Right atrium auricular region (tissue), 2 donors: ENCODE measurements at places on chromosomes 7 and 10. TPM values are rescaled to one million over a fixed set of nuclear protein-coding genes. Genes with fewer than 3 reads are reported as not detected.

DNA sequence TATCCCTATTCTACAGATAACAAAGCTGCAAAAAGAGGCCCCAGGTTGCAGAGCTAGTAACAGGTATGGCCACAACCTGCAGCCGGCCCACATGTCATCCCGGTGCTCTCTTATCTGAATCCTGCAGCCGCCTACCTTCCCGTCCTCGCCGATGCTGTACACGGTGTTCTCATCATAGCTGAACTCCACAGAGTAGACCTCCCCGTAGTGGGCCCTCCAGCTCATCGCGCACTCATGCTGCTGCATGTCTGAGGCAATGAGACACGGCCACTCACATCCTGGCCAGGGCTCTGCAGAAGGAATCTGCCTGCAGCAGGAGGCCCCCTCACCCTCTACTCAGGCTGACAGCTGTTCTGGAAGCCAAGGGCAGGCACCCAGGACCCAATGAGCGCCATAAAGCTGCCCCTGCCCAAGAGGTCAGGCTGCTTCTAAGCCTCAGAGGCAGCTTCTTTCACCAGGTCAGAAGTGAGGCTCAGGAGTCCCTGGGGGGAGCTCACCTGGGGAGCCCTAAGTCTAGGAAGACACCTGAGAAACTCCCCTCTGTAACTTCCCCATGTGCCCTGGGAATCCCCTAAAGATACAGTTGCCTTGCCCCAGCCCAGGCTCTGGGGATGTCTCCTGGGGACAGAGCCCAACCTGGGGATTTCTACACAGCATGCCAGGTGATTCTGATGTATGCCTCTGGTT, 17.9 kb upstream of the CYREN start:
- DNase-seq, result no peak

Gene PNPLA8
- 25.9 TPM for total RNA-seq

DNA sequence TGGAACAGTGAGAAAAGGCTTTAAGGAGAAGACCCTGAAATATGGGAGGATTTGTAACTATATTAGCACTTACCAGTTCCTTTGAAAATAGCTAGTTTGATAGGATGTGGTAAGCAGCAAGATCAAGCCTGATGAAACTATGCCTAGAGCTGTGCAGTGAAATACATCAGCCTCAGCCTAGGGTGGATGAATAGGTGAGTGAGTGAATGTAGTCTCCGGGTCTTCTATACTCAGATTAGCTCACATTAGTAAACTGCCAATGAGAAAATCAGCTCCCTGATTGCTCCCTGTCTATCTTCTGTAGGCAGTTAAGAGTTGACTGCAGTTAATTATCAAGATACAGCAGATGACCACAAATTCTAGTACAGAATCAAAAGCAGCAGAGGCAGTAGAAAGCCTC, 89.6 kb downstream of the ELAPOR2 start:
- no peak for DNase-seq

DNA sequence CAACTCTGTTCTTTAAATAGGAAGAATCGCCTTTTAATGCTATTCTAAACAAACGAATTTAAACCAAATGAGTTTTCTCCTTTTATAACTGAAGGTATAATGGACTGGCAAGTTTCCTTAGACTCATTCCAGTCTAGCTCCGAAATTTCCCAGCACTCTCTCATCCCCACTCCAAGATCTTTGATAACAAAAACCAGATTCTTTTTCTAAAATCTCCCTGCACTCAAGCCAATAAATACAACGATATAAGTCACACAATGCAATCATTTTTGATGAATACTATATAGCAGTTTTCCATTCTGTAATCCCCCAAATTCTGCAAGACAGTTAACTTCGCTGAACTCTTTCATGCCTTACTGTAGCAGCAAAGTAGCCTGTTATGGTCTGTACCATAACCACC, 1.9 kb downstream of the OGA start:
- DNase-seq, result no peak

GRCh38 chr7:120920591-120921274, 29.8 kb upstream of the ING3 start:
- DNase-seq, result no peak

Gene SCART1
- total RNA-seq, result 0.24 TPM

DNA sequence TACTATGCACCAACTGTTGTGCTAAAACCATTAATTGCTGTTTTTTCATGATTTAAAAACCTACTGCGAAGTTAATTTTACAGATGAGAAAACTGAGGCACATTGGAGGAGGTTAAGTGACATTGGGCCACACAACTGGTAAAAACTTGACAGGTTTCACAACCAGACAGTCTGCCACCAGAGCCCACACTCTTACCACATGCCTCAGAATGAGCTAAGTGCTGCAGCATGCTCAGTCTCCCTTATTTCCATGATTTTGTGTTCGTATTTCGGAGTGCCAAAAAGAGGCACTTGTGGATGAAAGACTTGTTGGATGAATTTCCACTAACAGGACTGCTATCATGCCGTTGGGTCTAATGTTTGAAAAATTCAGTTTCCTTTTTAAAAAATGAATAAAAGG, 77.4 kb downstream of the PCLO start:
- DNase-seq, result no peak

GRCh38 chr7:40058636-40059035, 75.8 kb downstream of the MPLKIP start:
- DNase-seq, result no peak

DNA sequence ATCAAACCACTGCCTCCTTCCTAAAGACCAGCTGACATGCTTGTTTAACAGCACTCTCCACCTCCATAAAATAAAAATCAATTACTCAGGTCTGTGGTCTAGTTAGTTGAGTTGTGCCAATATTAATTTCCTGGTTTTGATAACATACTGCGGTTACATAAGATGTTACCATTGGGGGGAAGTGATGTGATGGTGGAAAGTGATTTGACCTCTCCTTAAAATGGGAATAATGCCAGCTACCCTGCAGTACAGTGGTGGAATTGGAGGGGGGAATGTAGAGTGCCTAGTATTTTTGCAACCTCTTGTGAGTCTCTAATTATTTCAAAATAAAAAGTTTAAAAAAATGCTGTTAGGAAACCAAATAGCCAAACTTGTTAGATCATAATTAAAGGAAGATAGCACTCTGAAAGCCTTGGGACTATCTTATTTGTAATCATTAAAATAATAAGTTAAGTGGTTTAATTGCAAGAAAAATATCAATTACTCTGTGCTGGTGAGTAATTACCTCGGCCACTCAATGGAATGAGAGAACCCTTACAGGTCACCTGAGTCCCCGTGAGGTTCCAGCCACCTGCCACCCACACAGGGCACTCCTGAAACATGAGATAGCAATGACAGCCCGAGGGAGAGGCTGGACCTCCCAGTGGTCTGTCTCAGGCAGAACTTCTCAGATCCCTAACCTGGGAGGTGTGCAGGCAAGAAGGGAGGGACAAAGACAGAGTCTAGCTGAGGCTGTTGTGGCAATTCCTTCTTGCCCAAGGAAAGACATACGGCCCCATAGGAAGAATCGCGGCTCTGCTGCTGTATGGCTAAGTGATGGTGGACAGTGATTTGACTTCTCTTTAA, 94.1 kb downstream of the SH3PXD2A start:
- DNase-seq, result no peak

DNA sequence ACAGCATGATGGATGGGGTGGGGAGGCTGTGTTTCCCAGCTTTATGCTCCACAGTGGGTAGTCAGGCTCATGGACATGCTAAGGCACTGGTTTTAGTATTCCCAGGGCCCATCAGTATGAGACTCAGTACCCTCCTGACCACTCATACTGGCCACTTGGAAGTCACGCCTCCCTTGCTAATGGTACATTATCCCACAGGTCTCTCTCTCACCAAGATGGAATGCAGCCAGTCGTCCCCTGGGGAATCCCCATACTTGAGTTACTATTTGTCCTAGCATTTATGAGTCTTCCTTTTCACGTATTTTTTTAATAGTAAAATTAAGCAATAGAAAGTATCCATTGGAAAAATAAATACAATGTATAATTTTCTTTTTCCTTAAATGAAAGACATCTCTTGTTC, 80.6 kb upstream of the TBX20 start:
- no peak for DNase-seq

GRCh38 chr10:104638861-104639589, 2.1 kb upstream of the SORCS3 start:
- DNase-seq, result no peak

DNA sequence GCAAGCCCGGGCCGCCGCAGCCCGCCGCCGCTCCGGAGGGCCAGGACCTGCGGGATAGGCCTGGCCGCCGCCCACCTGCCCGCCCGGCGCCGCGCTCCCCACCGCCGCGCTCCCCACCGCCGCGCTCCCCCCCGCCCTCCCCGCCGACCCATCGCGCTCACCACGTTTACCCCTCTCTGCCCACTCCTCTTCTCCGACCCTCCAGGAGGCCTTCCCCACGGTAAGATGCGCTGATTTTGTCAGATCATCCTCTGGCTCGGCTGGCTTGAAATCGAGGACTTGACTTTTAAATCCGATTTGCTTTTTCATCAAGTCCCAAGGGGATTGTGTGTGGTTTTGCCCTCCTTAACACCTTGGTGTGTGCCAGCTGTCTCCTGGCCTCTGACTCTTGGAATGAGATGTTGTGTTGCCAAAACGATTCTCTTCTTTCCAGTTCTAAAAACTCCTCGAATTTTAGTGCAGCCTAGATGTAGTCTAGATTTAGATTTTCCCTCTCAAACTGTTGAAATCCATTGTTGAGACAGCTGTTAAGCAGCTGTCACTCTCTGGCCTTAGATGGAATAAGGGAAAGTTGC, 738 bp downstream of the POM121 start:
- DNase-seq, result no peak

Gene UCMA
- not detected for total RNA-seq

Gene PKD2L1
- not detected for total RNA-seq
